ENCODE measurements at places on chromosomes 5 and 9.
A peak's percentile ranks its signal among the peaks of the same experiment; 100 is the strongest.

DNA sequence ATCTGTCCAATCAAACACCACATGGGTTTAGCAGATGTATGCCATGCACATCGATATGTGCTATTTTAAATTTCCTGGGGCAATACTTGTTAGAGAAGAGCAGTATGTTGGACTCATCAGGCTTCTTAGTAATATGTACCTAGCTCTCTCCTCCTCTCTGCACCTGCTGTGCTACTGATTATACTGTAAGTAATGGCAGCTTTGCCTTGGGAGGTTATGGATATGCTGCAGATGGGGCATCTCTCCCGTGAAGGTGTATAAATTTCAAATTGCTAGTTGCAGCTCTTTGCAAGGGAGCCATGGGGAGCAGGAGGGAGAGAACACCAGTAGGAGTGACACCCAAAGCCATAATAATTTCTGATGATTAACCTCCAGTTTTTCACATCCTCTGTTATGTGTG lies 101.5 kb downstream of the SPATA31D1 start:
- DNase-seq: no peak

- no peak for DNase-seq
Observed at GRCh38 chr5:95531491-95531890, 23.3 kb downstream of the SKIC3 start.

GRCh38 chr5:168151041-168151440 lies 140.4 kb upstream of the WWC1 start:
- DNase-seq: no peak

- DNase-seq: no peak
Observed at GRCh38 chr9:72297516-72297915, 67.5 kb downstream of the ZFAND5 start.

GRCh38 chr5:79048437-79048836 lies 21.0 kb downstream of the DMGDH start:
- no peak for DNase-seq

GRCh38 chr5:131854134-131854533 lies 57.3 kb upstream of the FNIP1 start:
- DNase-seq: no peak

GRCh38 chr9:87751423-87751822 lies 25.5 kb downstream of the CTSL start:
- DNase-seq: no peak

DNA sequence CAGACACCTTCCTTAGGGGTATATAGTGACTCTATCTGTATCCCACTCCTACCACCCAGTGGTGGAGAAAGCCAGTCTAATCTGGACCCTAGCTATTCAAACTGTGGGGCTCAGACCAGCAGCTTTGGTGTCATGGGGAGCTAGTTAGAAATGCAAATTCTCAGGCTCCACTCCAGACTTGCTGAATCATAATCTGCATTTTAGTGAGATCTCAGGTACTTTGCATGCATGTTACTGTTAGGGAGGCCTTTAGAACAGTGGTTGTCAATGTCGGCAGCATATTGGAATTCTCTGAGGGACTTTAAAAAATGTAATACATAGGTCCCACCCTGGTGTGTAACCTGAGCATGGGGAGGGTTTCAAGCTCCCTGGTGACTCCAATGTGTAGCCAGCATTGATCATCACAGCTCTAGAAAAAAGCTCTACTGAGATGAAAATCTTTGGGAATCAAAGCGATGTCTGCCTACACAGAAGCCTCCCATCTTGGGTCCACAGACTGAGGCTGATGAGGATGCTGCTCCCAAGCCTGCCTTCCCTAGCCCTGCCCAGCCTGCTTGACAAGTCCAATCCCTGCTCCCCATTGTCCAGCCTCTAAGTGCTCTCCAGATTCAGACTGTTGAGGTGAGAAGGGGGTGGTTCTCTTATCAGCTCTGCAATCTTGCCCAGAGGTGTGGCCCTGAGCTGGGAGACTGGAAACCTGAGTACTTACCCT lies 11.9 kb upstream of the GM2A start:
- peak; percentile 78 for DNase-seq

DNA sequence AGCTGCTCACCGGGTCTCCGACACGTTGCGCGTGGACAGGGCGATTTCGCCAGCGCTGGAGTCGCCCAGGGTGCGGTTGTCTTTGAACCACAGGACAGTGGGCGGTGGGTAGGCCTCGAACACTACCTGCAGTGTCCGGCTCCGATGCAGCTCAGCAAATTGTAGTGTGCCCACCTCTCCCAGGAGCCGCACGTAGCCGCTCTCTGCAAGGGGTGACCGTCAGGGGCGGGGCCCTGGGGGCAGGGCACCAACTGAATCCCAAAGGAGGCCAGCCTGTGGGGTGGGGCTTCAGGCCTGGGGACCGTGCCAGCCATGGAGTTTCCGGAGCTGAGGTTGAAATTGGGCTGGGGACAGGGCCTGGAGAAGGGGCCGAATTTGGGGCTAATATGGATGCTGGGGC lies 22.9 kb downstream of the PDGFRB start:
- DNase-seq: no peak

DNA sequence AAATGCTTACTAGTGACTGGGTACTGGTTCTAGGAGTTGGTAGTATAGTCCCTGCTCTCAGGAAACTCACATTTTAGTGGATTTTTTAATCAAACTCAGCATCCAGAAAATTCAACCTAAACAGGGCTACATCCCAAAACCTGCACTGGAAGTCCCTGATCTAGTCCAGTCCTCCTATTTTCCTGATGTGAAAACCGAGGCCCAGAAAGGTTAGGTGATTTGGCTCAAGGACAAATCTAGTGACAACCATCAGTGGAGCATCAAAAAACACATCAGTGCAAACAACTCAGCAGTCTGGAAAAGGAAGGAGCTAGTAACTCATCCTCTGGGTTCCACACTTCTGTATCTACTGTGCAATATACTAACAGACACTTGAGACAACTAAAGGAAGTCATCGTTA lies 38.2 kb downstream of the SERINC5 start:
- no peak for DNase-seq

DNA sequence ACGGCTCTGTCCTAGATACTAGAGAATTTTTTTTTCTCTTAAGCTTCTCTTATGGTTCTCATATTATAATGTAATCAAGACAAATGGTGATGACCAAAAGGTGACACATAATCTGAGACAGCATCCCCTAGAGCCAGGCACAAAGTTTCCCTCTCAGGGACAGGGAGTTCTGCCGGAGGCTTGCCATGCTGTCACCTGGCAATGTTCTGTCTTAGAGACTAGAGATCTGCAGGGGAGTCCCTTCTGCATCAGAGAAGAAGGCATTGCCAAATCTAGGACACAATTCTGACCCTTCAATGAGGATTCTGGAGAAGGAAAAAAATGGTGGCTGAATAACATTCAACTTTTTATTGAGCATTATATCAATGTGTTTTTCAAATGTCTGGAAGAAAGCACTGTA lies 261.2 kb upstream of the TRPC7 start:
- DNase-seq: no peak

DNA sequence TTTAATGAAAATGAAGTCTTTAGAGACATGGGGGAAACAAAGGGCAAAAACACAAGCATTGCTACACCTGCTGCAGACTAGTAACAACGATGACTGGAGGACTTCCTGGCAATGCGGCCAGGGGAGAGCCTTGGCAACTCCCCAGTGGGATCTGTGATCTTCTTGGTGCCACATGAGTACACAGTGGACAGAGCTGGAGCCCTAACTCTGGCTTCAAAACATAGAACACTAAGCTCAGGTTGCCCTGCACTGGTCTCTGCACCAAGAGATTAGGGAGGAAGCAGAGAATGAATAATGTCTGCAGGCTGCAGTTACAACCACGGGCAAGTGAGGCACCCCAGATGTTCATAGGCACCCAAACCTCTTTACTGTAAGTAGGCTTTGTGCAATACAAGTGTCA lies 91.1 kb downstream of the MRPS27 start:
- no peak for DNase-seq

- DNase-seq: no peak
Observed at GRCh38 chr9:100087218-100087617, 11.6 kb downstream of the ERP44 start.

DNA sequence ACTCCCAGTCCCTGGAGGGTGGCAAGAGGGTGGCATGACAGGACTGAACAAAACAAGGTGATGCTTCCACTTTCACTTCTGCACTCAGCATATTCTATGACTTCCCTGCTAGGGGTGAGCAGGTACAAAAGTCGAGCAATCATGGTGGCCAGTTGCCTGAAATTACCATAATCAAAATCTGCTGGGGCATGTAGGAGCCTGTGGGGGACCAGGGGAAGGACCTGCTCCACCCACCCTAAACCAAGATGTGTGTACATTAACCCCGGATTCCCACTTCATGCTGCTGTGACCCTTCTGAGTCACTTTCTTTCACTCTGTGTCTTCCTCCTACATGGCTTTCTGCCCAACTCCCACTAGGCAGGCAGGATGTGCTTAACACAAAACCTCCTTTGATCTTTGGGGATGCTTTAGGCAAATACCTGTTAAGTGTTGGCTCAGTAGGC lies 73.3 kb upstream of the PHF24 start:
- DNase-seq: no peak

- no peak for DNase-seq
Observed at GRCh38 chr5:126449751-126450271, 26.6 kb downstream of the GRAMD2B start.

DNA sequence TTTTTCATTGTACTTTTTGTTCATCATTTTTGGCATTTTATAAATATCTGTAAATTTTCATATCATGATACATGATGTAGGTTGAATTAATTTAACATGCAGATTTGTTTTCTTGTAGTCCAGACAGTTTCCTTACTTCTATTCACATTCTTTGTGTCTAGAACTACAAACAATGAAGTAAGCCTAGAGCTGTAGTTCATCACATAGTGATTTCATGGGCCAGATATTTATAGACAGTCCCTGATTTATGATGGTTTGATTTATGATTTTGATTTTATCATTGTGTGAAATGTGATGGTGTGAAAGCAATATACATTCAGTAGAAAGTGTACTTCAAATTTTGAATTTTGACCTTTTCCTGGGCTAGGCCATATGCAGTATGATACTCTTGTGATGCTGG lies 139.0 kb downstream of the ARHGEF28 start:
- no peak for DNase-seq

DNA sequence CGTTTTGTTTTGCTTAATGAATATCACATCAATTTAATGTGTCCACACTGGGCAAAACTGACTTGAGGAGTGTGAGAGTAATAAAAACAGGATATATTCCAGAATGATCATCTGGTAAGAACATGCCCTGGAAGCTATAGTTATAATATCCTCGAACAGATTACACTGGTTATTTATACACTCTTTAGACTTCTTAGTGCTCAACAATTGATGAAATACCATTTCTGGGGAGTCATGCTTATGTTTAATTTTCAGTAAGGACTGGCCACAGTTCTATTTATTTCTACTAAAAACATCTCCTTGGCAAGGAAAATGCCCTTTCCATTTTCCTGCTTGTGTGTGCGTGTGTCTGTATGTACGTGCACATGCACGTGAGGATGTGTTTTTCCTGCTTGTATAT lies 205.0 kb downstream of the TRIO start:
- no peak for DNase-seq

- DNase-seq: no peak
Observed at GRCh38 chr5:61333954-61334867, 2.2 kb downstream of the ZSWIM6 start.

GRCh38 chr5:134440201-134440755 lies 28.6 kb upstream of the CDKN2AIPNL start:
- DNase-seq: no peak

DNA sequence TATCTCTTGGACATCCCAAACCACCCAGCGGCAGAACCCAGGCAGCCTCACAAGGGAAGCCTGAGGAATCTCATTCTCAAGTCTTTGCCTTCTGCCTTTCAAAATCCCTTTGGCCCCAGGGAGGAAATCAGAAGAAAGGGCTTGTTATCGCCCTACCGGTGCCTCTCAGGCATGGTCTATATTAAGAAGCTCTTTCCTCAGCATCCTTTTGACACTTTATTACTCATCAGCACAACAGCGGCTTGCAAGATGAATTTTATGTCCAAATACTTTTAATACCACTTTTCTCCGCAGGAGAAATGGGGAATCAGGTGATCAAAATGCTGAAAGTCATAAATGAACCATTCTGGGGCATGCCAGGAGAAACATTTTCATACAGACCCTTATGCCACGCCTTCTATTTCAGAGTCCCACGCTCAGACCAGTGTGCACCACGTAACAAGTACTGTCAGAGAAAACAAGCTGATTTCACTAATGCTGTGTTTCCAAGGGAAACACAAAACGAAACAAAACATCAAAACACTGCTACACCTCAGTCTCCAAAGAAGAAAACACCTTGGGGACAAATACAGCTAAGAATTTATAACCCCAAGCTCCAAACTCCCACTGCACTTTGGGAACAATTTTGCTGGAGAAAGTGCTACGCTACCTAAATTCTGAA lies 30.0 kb downstream of the RAPGEF1 start:
- no peak for DNase-seq

GRCh38 chr9:121699571-121700164 lies 48.2 kb downstream of the DAB2IP start:
- DNase-seq: no peak

Measured in lower lobe of right lung (tissue), 2 donors.